NCI-H1105 (cell line): ENCODE measurements at places on chromosomes 4 and X.

DNA sequence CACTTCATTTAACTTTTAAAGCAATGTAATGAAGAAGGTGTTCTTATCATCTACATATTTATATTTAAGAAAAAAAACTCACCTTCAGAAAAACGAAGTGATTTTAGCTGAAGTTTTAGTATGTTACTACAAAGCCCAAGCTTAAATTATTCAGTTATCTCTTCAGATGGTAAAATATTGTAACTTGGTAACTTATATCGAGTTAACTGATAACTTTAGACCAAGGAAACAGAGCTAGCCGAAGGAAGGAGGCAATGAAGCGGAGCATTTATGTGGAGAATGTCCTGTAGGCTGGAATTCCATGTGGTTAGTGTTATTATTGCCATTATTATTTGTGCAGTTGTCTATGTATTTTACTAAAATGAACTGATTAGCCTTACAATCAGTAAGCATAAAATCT lies 1102.1 kb upstream of the LCORL start:
- DNase-seq = no peak

DNA sequence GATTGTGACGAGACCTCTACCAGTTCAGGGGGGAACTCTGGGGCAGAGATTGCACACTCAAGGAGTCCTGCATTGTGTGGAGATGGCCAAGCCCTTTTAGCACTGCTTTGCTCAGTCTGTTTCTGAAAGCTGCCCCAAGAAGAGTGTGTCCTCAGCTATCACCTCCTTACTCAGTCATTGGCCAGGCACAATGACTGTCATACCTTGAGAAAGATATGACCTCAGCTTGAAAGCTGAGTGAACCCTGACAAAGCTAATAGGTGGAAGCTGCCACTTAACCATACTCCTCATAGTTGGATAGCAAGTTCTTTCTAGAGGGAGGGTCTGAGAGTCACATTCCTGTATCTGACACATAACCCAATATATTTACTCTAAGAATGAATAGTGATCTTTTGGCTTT lies 37.8 kb upstream of the DIPK2B start:
- no peak for DNase-seq

DNA sequence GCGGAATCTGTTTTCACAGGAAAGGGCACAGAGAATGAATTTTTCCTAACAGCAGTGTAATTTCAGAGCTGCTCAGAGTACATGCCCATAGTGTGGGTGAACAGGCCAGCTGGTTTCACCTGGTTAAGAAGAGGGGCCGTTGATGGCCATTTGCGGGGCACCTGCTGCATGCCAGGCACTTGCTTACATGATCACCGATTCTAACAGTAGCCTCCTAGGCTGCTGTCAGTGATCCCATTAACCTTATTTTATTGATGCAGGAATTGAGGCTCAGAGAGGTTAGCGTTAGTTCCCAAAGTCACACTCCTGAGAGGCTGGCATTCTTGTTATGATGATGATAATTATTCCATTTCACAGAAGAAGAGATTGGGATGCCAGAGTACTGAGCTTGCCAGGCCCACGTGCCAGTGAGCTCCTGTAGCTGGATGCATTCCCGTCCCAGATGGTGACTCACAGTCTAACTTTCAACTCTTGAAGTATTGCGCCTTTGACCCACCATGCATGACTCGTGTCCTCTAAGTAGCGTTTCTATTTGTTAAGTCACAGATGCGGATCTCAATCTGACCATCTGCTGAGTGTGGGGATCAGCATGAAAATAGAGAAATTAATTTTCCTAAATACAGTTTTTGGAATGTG lies 76.5 kb downstream of the PSAPL1 start:
- DNase-seq = no peak

GRCh38 chr4:126061655-126062054 lies 746.9 kb downstream of the FAT4 start:
- DNase-seq = no peak

DNA sequence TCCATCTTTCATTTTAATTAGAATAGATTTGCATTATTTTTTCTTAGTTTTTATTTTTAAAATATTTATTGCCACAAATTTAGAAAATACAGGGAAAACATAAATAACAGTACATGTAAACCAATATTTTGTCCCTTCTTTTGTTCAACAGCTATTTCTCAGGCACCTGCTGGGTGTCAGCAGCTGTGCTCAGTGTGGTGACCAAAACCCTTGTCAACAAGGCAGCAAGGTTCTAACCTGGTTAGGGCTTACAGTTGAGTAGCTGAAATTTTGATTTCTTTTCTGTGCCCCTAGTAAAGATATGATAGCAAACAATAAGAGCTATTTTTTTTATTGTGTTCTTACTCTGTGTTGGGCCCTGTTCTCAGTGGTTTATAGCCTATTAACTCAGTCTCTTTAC lies 128.1 kb downstream of the PTTG2 start:
- DNase-seq = no peak

DNA sequence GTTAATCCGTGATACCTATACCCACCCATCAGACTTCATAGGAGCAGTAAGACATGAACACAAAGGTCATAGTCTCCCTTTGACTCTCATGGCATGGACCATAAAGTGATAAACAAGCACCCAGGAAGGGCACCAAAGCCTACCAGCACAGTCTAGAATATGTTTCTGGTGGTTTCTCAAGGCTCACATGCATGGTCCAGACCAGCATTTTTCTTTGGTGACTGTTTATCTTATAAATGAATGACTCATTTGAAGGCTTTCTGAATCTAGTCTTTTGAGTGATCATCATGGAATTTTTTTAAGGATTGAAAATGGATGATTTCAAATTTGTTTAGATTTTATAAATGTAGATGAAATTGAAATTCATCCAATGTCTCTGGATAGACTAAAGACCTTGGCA lies 32.0 kb upstream of the AMELX start:
- no peak for DNase-seq

DNA sequence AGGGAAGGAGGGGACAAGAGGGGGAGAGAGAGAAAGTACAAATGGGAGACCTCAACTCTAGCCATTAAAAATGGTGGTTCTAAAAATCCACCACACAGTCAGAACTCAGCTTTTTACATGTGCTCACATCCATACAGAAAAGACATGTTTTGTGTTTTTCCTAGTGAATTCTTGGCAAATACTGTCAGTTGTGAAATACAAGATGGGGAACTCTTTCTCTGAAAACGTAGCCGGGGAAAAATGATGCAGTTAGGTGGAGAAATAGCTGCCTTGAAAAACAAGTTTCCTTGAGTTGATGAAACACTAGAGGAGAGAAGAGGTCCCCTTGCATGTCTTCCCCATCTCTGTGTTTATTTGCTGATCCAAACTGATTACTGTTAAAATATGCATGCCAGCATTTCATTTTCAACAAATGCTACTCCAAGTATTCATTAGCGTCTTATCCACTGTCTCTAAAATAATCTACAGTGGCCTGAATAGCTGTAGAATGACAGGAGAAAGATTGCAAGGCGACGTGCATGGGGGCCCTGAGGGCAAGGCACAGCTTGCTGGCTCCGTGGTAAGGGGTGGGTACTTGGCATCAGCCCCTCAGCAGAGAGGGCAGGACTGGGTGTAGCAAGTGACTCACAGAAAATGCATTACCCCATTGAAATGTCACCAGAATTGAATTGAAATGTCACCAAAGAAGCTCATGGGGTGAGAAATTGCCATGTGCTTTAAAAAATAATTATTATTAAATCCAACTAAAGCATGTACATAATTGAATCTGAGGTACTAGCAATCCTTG lies 48.1 kb upstream of the TBL1X start:
- no peak for DNase-seq

GRCh38 chr4:148293571-148293970 lies 148.6 kb downstream of the NR3C2 start:
- no peak for DNase-seq

GRCh38 chr4:174262624-174263444 lies 20.6 kb downstream of the FBXO8 start:
- no peak for DNase-seq

DNA sequence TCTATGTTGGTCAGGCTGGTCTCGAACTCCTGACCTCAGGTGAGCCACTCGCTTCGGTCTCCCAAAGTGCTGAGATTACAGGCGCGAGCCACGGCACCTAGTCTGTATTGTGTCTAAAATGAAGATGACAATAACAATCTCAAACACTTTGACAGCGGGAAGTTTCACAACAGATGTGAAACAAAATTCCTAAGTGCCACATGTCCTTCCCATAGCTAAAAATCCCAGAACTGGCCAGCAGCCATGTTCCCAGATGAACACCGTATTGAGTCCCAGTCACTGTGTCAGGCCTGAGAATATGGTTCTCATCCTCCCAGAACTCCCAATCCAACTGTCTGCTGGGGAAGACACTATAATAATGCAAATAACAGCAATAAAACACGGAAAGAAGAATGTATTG lies 16.4 kb upstream of the KLHL8 start:
- DNase-seq = no peak

DNA sequence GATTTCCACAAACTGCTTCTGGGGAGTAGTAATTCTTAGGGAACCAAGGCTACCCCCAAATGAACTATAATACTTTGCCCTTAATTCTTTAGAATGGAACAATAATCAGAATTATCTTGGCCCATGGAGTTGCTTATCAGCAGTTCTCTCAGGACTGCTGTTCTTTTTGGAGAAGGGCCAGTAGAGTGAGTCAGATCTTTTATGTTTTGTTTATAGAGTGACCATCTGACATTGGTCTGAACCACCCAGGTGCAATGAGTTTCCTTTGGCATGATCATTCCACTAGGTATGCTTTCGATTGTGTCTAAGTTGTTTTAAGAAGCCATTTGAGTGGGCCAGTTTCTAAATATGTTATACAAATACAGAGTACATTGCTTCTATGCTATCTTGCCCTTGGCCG lies 31.8 kb downstream of the PRRG1 start:
- no peak for DNase-seq

GRCh38 chrX:68732906-68733493 lies 85.5 kb downstream of the STARD8 start:
- peak; percentile 4 for DNase-seq

DNA sequence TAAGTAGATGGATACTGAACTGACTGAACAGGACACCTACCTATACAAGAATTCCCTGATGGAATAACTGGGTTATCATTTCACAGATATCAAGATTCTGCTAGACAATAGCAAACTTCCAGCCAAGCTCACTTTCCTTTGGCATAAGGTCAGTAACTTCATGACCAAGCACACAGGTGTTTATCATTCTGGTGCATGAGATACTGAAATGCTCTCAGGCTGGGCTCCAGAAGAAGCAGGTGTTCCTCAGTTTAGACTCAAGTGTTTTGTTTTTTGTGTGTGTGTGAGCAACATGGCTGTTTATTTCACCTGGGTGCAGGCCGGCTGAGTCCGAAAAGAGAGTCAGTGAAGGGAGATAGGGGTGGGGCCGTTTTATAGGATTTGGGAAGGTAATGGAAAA lies 201.5 kb upstream of the SPOCK3 start:
- DNase-seq = no peak

- DNase-seq = no peak
These were observed 3.7 kb upstream of the APLN start for GRCh38 chrX:129658429-129658828.

DNA sequence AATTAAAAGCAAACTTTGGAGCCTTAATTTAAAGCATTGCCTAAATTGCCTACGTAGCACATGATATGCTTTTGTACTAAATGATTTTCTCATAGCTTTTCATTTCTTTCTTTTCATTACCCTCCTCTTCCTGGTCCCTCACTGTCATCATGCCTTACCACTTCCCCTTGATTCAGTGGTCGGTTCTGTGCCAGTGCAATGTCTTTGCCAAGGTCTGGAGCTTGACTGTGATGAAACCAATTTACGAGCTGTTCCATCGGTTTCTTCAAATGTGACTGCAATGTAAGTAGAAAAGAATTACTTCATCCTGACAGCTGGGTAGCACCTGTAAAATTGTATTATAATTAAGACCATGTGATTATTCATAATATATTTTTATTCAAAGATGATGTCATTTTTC lies 72.5 kb downstream of the C4orf46 start:
- no peak for DNase-seq

DNA sequence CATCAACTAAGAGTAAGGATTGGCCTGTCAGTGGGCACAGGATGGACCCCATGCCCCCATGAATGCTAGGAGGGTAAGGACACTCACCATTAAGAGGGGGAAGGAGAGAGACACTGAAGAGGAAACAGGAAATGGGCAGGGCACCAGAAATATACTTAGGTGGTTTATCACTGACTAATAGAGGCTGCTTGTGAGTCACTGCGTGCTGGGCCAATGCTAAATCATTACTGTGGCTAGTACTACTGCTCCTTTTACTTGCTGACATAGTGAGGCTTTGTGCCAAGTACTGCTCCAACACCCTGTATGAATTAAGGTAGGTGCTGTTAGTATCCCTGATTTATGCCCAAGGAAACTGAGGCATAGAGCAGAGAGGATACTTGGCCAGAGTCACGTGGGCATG lies 130.4 kb upstream of the FRMPD4 start:
- no peak for DNase-seq

GRCh38 chr4:76596713-76597112 lies 161.7 kb downstream of the SHROOM3 start:
- no peak for DNase-seq

GRCh38 chr4:179095585-179096221 lies 1653.5 kb upstream of the AGA start:
- DNase-seq = no peak

GRCh38 chr4:92305148-92305877 lies 1.5 kb downstream of the GRID2 start:
- peak; percentile 19 for DNase-seq

- DNase-seq = no peak
These were observed 711.2 kb upstream of the NDST4 start for GRCh38 chr4:115824630-115825029.

- no peak for DNase-seq
These were observed 25.3 kb upstream of the PLCXD1 start for GRCh38 chrX:255923-256331.

DNA sequence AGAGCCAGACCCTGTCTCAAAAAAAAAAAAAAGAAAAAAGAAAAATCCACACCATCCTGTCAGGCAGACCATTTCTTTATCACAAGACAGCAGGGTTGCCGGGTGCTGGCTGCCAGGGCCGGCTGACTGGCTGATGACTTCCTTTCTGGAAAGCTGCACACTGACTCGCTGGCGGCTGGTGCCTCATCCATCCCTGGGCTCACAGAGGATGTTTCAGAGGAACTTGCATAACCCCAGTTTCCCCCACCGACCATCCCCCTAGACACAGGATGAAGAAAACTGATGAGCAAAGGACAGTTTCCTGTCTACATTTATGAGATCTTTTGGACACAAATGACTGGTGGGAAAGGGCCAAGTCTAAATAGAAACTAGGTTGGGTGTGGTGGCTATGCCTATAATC lies 14.1 kb downstream of the HPSE start:
- no peak for DNase-seq

GRCh38 chr4:40337051-40337450 lies 1.9 kb downstream of the CHRNA9 start:
- DNase-seq = no peak

DNA sequence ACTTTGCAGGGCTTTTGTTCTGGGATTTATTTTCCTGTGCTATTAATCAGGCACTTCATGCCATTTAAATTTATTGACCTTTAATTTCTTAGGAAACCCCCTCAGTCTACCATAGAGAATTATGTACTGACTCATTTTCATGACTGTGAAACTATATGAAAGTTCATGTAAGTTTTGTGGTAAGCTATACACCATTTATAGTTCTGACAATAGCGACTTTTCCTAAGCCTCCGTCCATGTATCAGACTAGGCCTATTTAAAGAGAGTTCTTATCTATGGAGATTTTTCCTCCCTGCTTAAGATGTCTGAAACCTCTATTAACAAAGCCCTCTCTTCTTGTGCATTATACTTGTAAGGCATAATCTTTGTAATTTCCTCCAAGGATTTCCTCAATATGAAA lies 111.6 kb downstream of the AFF2 start:
- no peak for DNase-seq
